ENCODE measurements at places on chromosomes 3 and 15. TPM values are rescaled to one million over a fixed set of nuclear protein-coding genes. Genes with fewer than 3 reads are reported as not detected.

CCDC80 gene
- 5.2 TPM for total RNA-seq

SOX2 gene
- 245 TPM for total RNA-seq

- no peaks in the 10 kb centered on the region for H3K27me3 ChIP-seq
- H3K27ac ChIP-seq, result peak overlapping the region; percentile 92
- DNase-seq, result peak; percentile 95
These were observed 20.7 kb upstream of the FEM1B start for GRCh38 chr15:68256675-68257450.

GRCh38 chr3:14836049-14836468 is 17.3 kb downstream of the FGD5 start:
- H3K27ac ChIP-seq, result no peak overlapping the region
- peaks cover 31% of the 10 kb centered on the region for H3K4me1 ChIP-seq

- no peak overlapping the region for H3K4me3 ChIP-seq
- H3K27me3 ChIP-seq, result no peaks in the 10 kb centered on the region
These were observed 53.8 kb downstream of the TMED3 start for GRCh38 chr15:79364571-79365240.

COLQ gene
- total RNA-seq, result 2.2 TPM

DNA sequence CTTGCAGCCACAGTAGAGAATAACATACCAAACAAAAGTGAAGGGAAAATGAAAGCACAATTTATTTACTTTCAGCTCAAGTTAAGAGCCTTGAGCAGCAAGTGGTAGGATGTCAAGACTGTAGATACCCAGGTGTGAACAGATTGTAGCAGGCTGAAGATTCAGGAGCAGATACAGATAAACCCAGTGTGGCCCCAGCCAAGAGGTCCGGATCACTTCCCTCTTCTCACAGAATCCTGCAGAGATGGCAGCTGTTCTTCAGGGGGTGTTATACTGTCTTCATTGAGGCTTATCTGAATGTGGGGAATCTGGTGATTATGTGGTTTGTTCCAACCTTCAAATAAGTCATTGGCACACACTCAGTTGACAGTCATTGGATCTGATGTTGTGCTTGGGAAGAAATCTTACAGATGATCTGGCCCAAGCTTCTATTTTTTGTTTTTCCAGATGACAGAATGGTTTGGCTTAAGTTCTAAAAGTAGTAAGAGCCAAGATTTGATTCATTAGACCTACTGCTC is 2.2 kb downstream of the STARD9 start:
- no peaks in the 10 kb centered on the region for H3K36me3 ChIP-seq
- no peak overlapping the region for H3K4me3 ChIP-seq
- H3K4me1 ChIP-seq, result peaks cover 20% of the 10 kb centered on the region
- DNase-seq, result no peak

- H3K27ac ChIP-seq, result no peak overlapping the region
- DNase-seq, result no peak
- no peak overlapping the region for H3K4me3 ChIP-seq
- peaks cover 28% of the 10 kb centered on the region for H3K4me1 ChIP-seq
- no peaks in the 10 kb centered on the region for H3K27me3 ChIP-seq
These were observed 41.8 kb downstream of the CBLB start for GRCh38 chr3:105826778-105827634.

DNA sequence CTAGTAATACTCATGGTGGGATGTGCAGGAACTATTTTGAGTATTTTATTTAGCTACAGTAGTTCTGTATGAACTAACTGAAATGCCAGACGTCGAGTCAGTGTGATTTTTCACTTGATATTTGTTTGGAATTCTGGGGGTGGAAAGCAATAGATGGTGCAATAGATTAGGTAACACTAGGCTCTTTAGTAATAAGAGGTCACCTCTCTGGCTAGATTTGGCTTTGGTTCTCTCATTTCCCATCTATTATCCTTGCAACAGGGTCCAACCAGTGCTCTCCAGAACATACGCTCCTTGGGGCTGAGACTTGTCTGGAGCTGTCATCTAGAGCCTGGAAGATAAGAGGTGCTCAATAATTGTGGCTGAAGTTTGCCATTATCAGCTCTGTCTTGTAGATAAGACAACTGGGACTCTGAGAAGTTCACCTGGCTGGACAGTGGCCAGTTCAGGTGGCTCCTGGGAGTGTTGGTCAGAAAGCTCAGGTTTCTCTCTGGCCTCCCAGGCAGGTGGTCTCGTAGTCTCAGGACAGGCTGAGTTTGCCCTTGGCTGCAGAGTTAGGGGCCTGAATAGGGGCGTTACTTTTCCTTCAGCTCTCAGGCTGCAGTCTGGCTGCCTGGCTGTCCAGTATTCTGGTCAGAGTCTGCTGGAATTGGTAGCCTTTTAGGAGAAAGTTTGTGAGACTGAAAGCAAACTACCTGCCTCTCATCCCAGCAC is 277.5 kb upstream of the RGMA start:
- peak overlapping the region; percentile 16 for H3K4me3 ChIP-seq
- H3K4me1 ChIP-seq, result peaks cover 47% of the 10 kb centered on the region
- no peak overlapping the region for H3K27ac ChIP-seq
- peak; percentile 23 for DNase-seq
- peaks cover 60% of the 10 kb centered on the region for H3K27me3 ChIP-seq

ARID3B gene
- total RNA-seq, result 122 TPM

GRCh38 chr3:15310491-15311370 is 21.7 kb downstream of the SH3BP5 start:
- H3K36me3 ChIP-seq, result no peaks in the 10 kb centered on the region
- H3K4me3 ChIP-seq, result no peak overlapping the region
- peaks cover 27% of the 10 kb centered on the region for H3K4me1 ChIP-seq
- peak overlapping the region; percentile 86 for H3K27ac ChIP-seq

- H3K27ac ChIP-seq, result peak overlapping the region; percentile 75
- H3K4me1 ChIP-seq, result peaks cover 11% of the 10 kb centered on the region
- H3K4me3 ChIP-seq, result no peak overlapping the region
- peak; percentile 79 for DNase-seq
- peaks cover 48% of the 10 kb centered on the region for H3K36me3 ChIP-seq
- H3K27me3 ChIP-seq, result no peaks in the 10 kb centered on the region
These were observed 15.5 kb downstream of the TATDN2 start for GRCh38 chr3:10263646-10264363.

- DNase-seq, result peak; percentile 29
- H3K4me1 ChIP-seq, result peaks cover 75% of the 10 kb centered on the region
- H3K27ac ChIP-seq, result peak overlapping the region; percentile 90
- no peaks in the 10 kb centered on the region for H3K27me3 ChIP-seq
- peaks cover 24% of the 10 kb centered on the region for H3K36me3 ChIP-seq
- peak overlapping the region; percentile 44 for H3K4me3 ChIP-seq
These were observed 96.0 kb downstream of the VPS8 start for GRCh38 chr3:184907681-184908649.

GRCh38 chr15:70387081-70387480 is 289.4 kb upstream of the TLE3 start:
- no peak overlapping the region for H3K27ac ChIP-seq
- peaks cover 21% of the 10 kb centered on the region for H3K4me1 ChIP-seq
- no peaks in the 10 kb centered on the region for H3K27me3 ChIP-seq
- no peak overlapping the region for H3K4me3 ChIP-seq
- no peaks in the 10 kb centered on the region for H3K36me3 ChIP-seq
- DNase-seq, result no peak

DNA sequence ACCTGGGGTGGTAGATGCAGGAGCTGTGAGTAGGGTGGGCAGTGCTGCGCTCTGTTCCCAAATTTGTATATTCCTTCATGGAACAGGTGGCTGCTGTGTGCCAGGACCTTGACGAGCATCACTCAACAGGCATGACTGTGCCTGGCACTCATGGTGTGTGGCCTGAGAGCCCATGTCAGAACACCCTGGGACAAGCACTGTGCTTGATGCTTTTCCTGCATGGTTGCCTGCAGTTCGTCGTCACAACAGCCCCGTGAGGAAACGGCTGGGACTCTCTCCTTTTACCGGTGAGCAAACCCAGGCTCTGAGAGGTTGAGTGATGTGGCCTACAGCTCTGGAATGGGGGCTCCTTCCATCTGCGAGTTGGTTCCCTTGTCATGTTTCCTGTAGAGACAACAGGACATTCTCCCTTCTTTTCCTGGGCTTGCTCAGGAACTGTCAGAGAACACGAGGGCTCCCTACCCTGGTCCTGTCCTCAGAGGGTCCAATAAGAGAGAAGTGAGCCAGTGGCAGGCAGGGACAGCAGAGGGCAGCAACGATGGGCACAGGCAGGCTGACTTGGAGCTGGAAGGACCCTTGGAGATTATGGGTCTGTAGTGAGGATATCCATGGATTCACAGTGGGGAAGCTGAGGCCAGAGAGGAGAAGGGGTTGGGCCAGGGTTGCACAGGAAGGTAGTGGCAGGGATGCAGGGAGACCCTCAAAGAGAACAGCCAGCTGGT is 37.4 kb downstream of the PRKCD start:
- peaks cover 10% of the 10 kb centered on the region for H3K27me3 ChIP-seq
- no peak overlapping the region for H3K4me3 ChIP-seq
- DNase-seq, result no peak

STRA6 gene
- 20.1 TPM for total RNA-seq

WWTR1 gene
- 25.5 TPM for total RNA-seq

GRCh38 chr15:44018151-44018550 is 176.9 kb downstream of the FRMD5 start:
- H3K27me3 ChIP-seq, result no peaks in the 10 kb centered on the region
- no peak overlapping the region for H3K27ac ChIP-seq
- no peak overlapping the region for H3K4me3 ChIP-seq
- no peak for DNase-seq
- peaks cover 2% of the 10 kb centered on the region for H3K36me3 ChIP-seq

DNA sequence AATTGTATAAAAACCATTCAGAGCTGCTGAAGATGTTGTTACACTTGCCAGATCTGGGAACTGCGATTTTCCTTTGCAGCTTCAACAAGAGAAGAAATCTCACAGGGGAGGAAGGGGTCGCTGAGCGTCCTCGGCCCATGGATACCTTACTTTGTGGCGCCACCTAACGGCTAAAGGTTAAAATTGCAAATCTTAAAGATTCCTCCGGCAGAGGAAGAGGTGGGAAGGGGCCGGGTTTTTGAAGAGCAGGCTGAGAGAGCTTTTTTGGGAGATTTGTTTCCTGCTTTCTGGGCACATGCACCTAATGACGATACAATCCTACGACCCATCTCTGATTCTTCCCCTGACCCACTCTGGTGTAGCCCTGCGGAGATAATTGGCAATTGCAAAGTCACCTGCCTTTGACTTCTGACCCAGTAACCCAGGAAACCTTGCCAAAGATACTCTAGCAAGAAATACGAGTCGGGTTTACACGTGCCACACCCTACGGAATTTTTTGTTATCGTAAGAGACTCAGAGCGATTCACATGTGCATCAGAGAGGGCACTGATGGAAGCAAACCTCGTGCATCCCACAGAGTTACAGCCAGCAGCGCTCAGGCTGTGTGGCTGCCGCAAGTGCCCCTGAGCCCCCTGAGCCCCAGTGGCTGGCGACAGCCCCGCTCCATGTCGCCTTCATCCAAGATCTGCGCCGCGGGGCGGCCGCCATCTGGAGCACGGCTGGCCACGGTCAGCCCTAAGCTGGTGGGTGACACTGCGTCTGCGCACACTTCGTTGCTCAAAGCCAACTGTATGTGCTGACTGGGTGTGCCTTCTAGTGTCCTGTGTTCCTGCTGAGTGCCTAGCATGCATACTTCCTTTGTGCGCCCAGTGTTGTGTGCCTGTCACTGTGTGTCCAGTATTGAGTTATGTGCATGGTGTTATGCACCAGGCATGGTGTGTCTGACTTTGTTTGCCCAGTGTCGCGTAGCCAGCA is 55.2 kb upstream of the CHRNA7 start:
- H3K4me1 ChIP-seq, result peaks cover 27% of the 10 kb centered on the region
- DNase-seq, result peak; percentile 62
- no peak overlapping the region for H3K27ac ChIP-seq
- peak overlapping the region; percentile 65 for H3K4me3 ChIP-seq
- no peaks in the 10 kb centered on the region for H3K36me3 ChIP-seq
- peaks cover 15% of the 10 kb centered on the region for H3K27me3 ChIP-seq

CACNA1D gene
- total RNA-seq, result 3.6 TPM

DNAH1 gene
- 3.7 TPM for total RNA-seq

CTXN2 gene
- total RNA-seq, result 0.07 TPM

- no peak overlapping the region for H3K27ac ChIP-seq
- DNase-seq, result no peak
- H3K4me3 ChIP-seq, result no peak overlapping the region
- H3K36me3 ChIP-seq, result no peaks in the 10 kb centered on the region
- peaks cover 35% of the 10 kb centered on the region for H3K4me1 ChIP-seq
These were observed 694.1 kb downstream of the FHIT start for GRCh38 chr3:60557122-60557521.

ADGRG7 gene
- total RNA-seq, result not detected

GRCh38 chr3:122451371-122451770 is 35.5 kb upstream of the WDR5B start:
- no peak overlapping the region for H3K4me3 ChIP-seq
- DNase-seq, result no peak
- no peaks in the 10 kb centered on the region for H3K27me3 ChIP-seq
- H3K27ac ChIP-seq, result no peak overlapping the region
- H3K4me1 ChIP-seq, result no peaks in the 10 kb centered on the region

DNA sequence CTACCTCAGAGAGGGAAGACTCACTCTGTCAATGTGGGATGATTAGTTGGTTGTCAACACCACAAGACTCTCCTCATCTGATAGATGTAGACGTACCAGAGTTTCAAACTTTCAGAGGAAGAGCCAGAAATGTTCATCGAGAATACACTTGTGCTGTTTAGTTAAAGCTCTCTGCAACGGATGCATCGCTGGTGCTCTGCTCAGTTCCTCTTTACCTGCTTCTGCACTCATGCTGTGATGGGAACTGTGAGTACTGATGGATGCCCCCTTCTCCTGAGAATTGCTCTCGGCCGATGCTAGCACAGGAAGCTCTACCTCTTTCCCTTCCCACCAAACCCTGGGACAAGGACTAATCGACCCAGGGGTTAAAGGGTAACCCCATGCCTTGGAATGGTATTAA is 51.8 kb upstream of the CCDC54 start:
- 0 out of 2 replicates have a peak, but pooled peaks cover 3% of the 10 kb centered on the region for H3K4me1 ChIP-seq
- no peaks in the 10 kb centered on the region for H3K36me3 ChIP-seq
- no peak for DNase-seq
- H3K4me3 ChIP-seq, result no peak overlapping the region
- no peak overlapping the region for H3K27ac ChIP-seq

DNA sequence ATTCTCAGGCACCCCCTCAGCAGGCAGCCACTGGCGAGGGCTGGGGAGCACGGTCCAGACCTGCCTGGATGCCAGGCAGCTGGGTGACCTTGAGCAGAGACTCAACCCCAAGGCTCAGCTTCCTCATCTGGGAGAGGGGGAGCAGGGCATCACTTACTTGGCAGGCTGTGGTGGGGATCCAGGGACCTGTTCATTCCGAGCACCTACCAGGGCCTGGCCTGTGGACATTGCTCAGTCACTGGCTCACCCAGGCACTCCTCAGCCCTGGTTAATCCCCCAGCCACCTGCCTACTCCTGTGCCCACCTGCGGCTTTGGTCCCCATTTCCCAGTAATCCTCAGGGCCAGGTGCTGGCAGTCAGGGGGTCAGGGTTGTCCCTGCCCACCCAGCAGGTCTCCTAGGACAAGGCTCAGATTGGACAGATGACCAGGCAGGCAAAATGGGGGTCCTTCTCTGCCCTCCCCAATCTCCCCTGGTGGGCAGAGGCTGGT is 9.3 kb upstream of the RPL29 start:
- peaks cover 45% of the 10 kb centered on the region for H3K4me1 ChIP-seq
- H3K27ac ChIP-seq, result no peak overlapping the region
- DNase-seq, result no peak
- no peaks in the 10 kb centered on the region for H3K27me3 ChIP-seq
- H3K4me3 ChIP-seq, result peak overlapping the region; percentile 52
- no peaks in the 10 kb centered on the region for H3K36me3 ChIP-seq

GRCh38 chr15:68586274-68586961 is 7.6 kb downstream of the CORO2B start:
- peaks cover 6% of the 10 kb centered on the region for H3K27me3 ChIP-seq
- DNase-seq, result no peak
- H3K4me1 ChIP-seq, result peaks cover 49% of the 10 kb centered on the region
- no peak overlapping the region for H3K4me3 ChIP-seq

GRCh38 chr3:34001022-34001421 is 202.6 kb downstream of the PDCD6IP start:
- DNase-seq, result no peak
- H3K4me1 ChIP-seq, result peaks cover 7% of the 10 kb centered on the region
- H3K27ac ChIP-seq, result no peak overlapping the region
- H3K27me3 ChIP-seq, result peaks cover 5% of the 10 kb centered on the region

RARB gene
- total RNA-seq, result not detected

STRIT1 gene
- 0.33 TPM for total RNA-seq
